HFFc6 (cell line): ENCODE measurements at places on chromosomes 3 and 15. TPM values are rescaled to one million over a fixed set of nuclear protein-coding genes. Genes with fewer than 3 reads are reported as not detected.

GRCh38 chr3:197522881-197523441 lies 32.8 kb downstream of the BDH1 start:
- H3K27me3 ChIP-seq, result peaks cover 16% of the 10 kb centered on the region
- H3K36me3 ChIP-seq, result no peaks in the 10 kb centered on the region
- DNase-seq, result no peak

DNA sequence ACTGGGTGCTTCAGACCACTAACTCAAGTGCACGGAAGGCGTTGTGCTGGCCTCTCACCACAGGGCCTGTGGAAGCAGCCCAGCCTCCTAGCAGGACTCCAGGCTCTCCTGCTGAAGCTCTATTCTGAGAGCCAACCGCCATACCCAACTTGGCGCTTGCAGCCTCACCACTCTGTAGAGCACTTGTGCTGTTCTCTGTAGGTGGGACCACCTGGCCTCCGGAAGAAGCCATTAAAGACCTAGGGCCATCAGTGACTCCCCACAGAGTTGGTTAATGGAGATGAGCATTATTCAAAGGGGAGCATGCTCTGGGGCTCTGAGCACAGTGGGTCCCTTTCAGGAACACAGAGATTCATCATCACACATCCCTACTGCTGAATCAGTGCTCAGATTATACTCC lies 50.9 kb downstream of the C3orf85 start:
- no peak overlapping the region for H3K27ac ChIP-seq
- no peaks in the 10 kb centered on the region; the same call in 1 of the 2 replicates for H3K27me3 ChIP-seq
- H3K4me1 ChIP-seq, result no peaks in the 10 kb centered on the region
- no peak overlapping the region for H3K4me3 ChIP-seq
- H3K36me3 ChIP-seq, result peaks cover 4% of the 10 kb centered on the region; the same call in 1 of the 2 replicates

DNA sequence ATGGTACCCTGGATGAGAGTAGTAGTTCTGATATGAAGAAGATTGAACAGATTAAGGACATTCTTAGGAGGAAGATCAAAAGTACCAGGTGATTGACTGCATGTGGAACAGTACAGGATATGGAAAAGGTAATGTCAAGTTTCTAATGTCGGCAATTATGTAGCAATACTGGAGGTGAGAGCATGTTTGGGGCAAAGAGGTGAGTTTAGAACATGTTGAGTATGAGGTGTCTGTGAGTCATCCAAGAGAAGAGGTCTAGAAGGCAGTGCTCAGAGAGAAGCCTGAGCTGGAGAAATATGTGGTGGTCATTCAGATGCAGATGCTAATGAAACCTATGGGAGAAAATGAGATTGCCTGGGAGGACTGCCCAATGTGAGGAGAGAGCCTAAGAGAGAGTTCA lies 305.6 kb downstream of the ZBTB20 start:
- H3K4me1 ChIP-seq, result peaks cover 18% of the 10 kb centered on the region
- no peak for DNase-seq
- no peaks in the 10 kb centered on the region for H3K36me3 ChIP-seq
- no peak overlapping the region for H3K27ac ChIP-seq
- H3K27me3 ChIP-seq, result peaks cover 4% of the 10 kb centered on the region; the same call in 1 of the 2 replicates
- H3K4me3 ChIP-seq, result no peak overlapping the region

Gene INAFM2
- 21.2 to 33.3 TPM (median 28.3 TPM) in 3 replicates for total RNA-seq

- DNase-seq, result no peak
- no peak overlapping the region for H3K4me3 ChIP-seq
- no peaks in the 10 kb centered on the region for H3K27me3 ChIP-seq
- no peaks in the 10 kb centered on the region for H3K36me3 ChIP-seq
- H3K27ac ChIP-seq, result no peak overlapping the region
These were observed 22.5 kb downstream of the MRPS11 start for GRCh38 chr15:88490036-88490435.

Gene GOLGA8T
- not detected in 3 replicates for total RNA-seq

Gene ZKSCAN7
- 0.56 to 1.3 TPM (median 1.1 TPM) in 3 replicates for total RNA-seq

GRCh38 chr3:12180218-12180617 lies 21.5 kb upstream of the TIMP4 start:
- peaks cover 9% of the 10 kb centered on the region for H3K27me3 ChIP-seq
- DNase-seq, result no peak
- H3K36me3 ChIP-seq, result no peaks in the 10 kb centered on the region
- peaks cover 23% of the 10 kb centered on the region for H3K4me1 ChIP-seq
- H3K27ac ChIP-seq, result no peak overlapping the region

- peak overlapping the region; percentile 93 for H3K27ac ChIP-seq
- peak overlapping the region; percentile 80 for H3K4me3 ChIP-seq
- H3K27me3 ChIP-seq, result 0 out of 2 replicates have a peak, but pooled peaks cover 2% of the 10 kb centered on the region
- peaks cover 16% of the 10 kb centered on the region for H3K36me3 ChIP-seq
- peaks cover 25% of the 10 kb centered on the region for H3K4me1 ChIP-seq
These were observed 97.9 kb downstream of the PLD1 start for GRCh38 chr3:171712171-171712938.

GRCh38 chr15:100704281-100705055 lies 102.1 kb downstream of the ASB7 start:
- H3K27ac ChIP-seq, result peak overlapping the region; percentile 76
- peaks cover 5% of the 10 kb centered on the region; the same call in 1 of the 2 replicates for H3K36me3 ChIP-seq
- DNase-seq, result peak; percentile 81
- H3K4me3 ChIP-seq, result peak overlapping the region; percentile 5; the same call in 1 of the 2 replicates

DNA sequence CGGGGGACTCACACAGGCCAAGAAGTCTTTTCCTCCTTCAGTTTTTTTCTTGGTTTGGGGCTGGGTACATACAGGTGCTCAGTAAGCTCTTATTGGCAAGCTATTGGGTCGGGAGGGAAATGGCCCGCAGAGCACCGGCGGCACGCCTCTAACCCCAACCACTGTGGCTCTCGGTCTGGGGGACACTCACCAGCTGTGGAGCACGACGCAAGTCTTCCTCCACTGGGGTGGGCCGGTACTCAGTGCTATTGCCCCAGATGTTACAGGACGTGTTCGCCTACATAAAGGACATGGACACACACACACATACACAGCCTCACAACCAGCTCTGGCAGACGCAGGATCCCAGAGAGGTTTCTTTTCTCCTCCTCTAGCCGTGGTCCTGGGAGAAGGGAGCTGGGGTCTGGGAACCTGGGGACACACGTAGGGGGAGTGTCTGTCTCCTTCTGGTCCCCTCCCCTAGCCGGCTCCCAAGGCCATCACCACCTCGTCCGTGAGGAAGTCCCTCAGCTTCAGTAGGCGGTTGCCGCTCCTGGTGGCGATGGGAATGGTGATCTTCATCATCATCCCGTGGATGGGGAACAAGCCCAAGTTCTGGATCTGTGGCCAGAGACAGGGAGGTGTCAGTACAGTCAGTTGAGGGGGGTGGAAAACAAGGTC lies 33.4 kb downstream of the FEM1B start:
- H3K4me1 ChIP-seq, result peaks cover 34% of the 10 kb centered on the region
- H3K27me3 ChIP-seq, result peaks cover 4% of the 10 kb centered on the region
- no peaks in the 10 kb centered on the region for H3K36me3 ChIP-seq
- no peak overlapping the region for H3K27ac ChIP-seq
- DNase-seq, result no peak
- no peak overlapping the region for H3K4me3 ChIP-seq

- peaks cover 14% of the 10 kb centered on the region for H3K27me3 ChIP-seq
- no peak overlapping the region for H3K27ac ChIP-seq
- H3K36me3 ChIP-seq, result no peaks in the 10 kb centered on the region
- DNase-seq, result no peak
These were observed 4.0 kb upstream of the A4GNT start for GRCh38 chr3:138136201-138136600.

GRCh38 chr3:187708696-187709095 lies 6.3 kb upstream of the RTP2 start:
- no peaks in the 10 kb centered on the region for H3K27me3 ChIP-seq
- DNase-seq, result no peak
- H3K36me3 ChIP-seq, result no peaks in the 10 kb centered on the region
- no peak overlapping the region for H3K4me3 ChIP-seq
- H3K27ac ChIP-seq, result no peak overlapping the region

GRCh38 chr3:101816215-101817149 lies 32.8 kb upstream of the NFKBIZ start:
- DNase-seq, result peak; percentile 54
- no peaks in the 10 kb centered on the region for H3K27me3 ChIP-seq
- H3K4me1 ChIP-seq, result peaks cover 45% of the 10 kb centered on the region

- no peaks in the 10 kb centered on the region for H3K4me1 ChIP-seq
- no peaks in the 10 kb centered on the region; the same call in 1 of the 2 replicates for H3K27me3 ChIP-seq
- DNase-seq, result no peak
- H3K27ac ChIP-seq, result no peak overlapping the region
- no peak overlapping the region for H3K4me3 ChIP-seq
- no peaks in the 10 kb centered on the region for H3K36me3 ChIP-seq
These were observed 309.8 kb downstream of the VPS13C start for GRCh38 chr15:61750271-61751084.

Gene CFAP20DC
- 1.4 to 1.8 TPM (median 1.7 TPM) in 3 replicates for total RNA-seq

Gene SLC2A2
- not detected in 3 replicates for total RNA-seq

Gene GOLGA8Q
- total RNA-seq, result 0.45 TPM in 1 of 3 replicates, not detected in the others

GRCh38 chr3:24303057-24303754 lies 191.4 kb downstream of the THRB start:
- peaks cover 6% of the 10 kb centered on the region; the same call in 1 of the 2 replicates for H3K4me1 ChIP-seq
- DNase-seq, result no peak
- no peaks in the 10 kb centered on the region for H3K36me3 ChIP-seq
- no peaks in the 10 kb centered on the region; the same call in 1 of the 2 replicates for H3K27me3 ChIP-seq

Gene SOX14
- not detected in 3 replicates for total RNA-seq
